ENCODE measurements at places on chromosomes 3 and 15.

DNA sequence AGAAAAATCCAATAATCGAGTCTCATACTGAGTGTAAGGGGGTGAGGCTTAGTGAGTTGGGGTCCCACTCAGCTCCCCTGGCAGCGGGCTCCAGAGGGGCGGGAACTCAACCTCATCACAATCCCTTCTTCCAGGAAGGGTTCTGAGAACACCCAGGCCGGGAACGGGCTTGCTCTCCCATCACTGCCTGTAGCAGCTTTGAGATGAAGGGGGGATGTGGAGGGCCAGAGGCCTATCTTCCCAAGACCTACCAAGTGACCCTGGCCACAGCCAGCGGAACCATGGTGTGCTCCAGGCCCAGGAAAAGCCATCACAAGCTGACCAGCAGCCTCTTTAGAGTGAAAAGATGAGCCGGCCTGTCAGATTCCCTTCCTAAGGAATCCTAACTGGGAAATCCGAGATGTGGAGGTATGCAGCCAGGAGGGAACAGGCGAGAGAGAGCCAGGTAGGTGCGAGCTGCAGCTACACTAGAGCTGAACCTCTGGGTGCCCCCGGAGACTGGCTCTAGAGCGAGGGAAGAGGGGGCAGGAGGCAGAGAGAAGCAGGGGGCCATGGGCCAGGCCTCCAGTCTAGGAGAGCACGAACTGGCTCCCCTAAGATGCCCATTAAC is 18.5 kb downstream of the GRAMD2A start:
- no peak for DNase-seq

GRCh38 chr15:87744815-87745214 is 511.7 kb downstream of the NTRK3 start:
- DNase-seq, result no peak

- no peak for DNase-seq
Measured at GRCh38 chr3:148863297-148863696, 1.8 kb upstream of the CPA3 start.

GRCh38 chr3:26081166-26081565 is 291.3 kb downstream of the OXSM start:
- no peak for DNase-seq

- no peak for DNase-seq
Measured at GRCh38 chr15:70530503-70530902, 232.9 kb downstream of the UACA start.

DNA sequence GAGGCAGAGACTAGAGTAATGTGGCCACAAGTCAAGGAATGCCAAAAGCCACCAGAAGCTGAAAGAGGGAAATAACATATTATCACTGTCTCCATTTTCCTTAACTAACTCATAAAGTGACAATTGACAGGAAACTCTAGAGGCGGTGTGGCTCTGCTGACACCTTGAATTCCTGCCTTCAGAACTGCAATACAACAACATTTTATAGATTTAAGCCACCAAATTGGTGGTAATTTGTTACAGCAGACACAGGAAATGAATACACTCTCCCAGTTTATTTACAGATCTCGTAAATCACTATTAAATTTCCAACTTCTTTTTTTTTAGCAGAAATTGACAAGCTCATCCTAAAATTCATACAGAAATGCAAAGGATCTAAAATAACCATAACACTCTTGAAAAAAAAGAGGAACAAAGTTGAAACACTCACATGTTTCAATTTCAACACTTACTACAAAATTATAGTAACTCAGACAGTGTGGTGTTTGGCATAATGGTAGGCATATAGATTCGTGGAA is 449.9 kb downstream of the OTOL1 start:
- no peak for DNase-seq

DNA sequence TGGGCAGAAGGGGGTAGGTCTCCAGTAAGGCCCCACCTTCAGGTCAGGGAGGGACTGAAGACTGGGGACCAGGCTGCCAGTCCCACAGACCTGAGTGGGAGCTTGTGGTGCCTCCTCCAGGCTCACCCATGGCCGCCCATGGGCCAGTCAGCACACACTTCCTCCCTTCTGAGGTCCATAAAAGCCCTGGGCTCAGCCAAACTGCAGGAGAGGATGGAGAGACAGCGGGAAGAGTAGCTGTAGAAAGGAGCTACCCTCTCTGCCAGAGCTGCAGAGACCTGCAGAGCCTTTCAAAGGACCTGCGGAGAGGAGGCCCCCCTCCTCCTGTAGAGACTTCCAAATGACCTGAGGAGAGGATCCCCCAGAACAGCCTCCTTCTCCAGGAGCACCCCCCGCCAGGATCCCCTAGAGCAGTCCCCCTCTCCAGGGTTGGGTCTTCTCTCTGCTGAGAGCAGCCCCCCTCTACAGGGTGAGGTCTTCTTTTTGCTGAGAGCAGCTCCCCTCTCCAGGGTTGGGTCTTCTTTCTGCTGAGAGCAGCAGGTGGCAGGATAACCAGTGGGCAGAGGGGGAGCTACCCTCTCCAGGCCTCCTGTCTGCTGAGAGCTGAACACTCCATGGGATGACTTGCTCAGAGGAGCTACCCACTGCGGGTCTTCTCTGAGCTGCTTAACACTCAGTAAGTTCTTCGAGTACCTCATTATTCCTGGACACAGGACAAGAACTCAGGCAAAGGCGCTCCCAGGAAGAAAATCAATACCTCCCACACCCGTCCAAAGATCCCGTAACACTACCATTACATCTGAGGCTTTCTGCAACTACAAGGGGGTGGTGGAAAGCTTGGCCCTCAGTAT is 5.0 kb upstream of the SKIC8 start:
- no peak for DNase-seq

DNA sequence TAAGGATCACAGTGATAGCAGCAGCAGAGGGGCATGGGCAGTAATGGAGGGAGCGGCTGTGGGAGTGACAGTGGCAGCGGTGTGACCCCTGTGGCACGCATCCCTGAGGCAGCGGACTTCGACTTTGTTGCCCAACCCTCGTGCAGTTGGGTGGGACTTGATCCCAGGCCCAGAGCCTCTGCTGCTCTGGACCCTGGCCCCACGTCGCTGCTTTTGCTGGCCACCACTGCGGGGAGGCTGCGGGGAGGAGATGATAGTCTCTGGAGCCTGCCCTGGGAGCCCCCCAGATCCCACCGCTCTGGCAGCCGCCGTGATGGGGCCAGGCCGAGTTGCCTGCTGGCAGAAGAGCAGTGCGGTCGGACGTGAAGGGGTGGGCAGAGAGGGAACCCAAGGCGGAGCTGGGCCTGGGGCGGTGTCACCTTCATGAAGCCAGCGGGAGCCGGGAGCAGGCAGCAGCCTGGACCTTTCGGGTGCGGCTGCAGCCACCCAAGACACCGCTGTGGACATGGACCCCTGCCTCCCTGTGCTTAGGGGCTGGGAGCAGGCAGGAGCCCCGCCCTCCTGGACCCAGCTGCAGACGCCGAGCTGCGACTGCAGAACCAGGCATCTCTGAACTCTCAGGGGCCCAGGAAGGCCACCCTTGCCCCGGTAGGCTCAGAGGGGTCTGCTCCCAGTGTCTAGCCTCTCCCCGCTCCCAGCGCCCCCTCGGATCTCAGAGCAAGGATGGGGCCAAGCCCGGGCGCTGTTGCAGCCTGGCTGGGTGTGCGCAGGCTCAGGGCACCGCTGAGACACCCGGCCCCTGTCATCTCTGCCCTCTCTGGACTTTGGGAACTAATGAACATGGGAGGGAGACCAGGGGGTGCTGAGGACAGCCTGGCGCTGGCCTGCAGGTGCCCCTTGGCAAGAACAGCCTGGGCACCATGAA is 38.3 kb downstream of the COMMD2 start:
- DNase-seq, result no peak

- DNase-seq, result no peak
Measured at GRCh38 chr15:56492791-56493555, 28.0 kb upstream of the MNS1 start.

GRCh38 chr15:76967067-76967466 is 27.9 kb upstream of the PSTPIP1 start:
- no peak for DNase-seq

DNA sequence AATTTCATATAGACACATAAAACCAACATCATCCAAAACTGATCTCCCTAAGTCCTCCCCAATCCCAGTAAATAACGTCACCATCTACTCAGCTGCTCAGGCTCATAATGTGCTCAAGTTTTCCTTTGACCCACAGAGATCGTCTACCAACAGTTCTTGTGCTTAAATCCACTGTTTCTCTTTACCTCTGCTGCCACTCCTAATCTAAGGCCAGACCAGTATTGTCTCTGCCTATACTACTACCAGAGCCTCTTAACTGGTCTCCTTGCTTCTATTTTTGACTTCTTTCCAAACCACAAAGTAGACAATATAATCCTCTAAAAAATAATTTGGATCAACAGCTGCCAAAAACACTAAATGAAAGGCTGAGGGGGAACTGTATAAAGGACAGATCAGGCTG is 65.3 kb downstream of the CLASP2 start:
- DNase-seq, result no peak

DNA sequence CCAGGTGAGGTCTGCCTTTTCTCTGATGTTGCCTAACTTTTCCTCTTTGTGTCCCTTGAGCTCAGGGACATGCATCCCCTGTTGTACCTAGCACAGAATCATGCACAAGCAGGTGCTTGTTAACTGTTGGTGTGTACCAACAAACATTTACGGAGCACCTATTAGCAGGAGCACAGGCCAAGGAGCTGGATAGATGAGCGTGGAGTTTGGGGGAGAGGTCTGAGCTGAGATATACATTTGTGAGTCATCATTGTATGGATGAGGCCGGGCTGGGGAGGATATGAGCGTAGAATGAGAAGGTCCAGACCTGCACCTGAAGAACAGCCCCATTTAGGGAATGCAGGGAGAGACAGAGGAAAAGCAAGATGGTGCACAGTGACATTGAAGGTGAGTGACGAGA is 53.4 kb downstream of the SMAD3 start:
- DNase-seq, result no peak

DNA sequence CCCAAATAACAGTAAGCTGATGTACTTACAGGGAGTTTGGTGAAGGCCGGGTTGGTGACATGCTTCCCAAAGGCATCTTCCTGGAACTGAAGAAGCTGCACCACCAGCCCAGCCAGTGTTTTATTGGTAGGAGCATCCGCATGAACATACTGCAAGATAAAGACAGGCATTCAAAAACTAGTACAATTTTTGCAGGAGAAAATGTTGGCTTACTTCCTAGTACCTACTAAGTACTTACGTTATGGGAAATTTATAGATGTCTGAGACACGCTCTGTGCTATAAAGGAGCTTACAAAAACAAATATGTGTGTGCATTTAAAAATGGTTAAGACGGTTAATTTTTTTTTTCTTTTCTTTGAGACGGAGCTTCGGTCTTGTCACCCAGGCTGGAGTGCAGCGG is 8.9 kb downstream of the SMARCC1 start:
- no peak for DNase-seq

- no peak for DNase-seq
Measured at GRCh38 chr15:79037848-79038247, 52.7 kb downstream of the RASGRF1 start.

DNA sequence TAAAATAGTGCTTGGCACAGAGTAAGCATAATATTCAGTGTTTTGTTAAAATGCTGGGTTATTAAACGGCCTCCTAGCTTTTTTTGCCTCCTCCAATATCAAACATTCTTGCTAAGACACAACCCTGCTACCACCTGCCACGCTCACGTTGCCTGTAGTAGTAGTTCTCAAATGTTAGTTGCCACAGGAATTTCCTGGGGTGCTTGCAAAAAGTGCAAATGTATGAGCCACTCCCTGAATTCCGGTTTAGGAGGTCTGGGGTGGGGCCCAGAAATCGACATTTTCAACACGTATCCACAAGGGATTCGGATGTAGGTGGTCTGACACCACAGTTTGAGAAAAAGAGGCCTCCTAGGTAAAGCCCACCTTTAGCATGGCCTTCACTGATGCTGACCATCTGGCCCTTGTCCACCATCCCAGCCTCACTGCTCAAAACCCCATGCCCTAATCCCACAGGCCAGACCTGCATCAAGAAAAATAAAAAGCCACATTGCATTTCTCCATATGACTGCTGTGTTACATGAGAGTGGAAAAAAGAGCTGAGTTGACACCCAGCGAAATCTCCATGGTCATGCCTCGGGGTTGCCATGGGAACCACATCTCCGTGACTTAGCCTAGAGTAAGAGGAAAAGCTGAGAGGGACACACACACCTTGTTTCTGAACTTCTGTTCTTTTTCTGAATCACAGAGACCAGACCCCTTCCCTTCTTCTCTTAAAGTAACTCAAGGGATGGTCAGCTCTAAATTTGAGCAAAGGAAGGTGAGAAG is 116.4 kb upstream of the HES1 start:
- no peak for DNase-seq

DNA sequence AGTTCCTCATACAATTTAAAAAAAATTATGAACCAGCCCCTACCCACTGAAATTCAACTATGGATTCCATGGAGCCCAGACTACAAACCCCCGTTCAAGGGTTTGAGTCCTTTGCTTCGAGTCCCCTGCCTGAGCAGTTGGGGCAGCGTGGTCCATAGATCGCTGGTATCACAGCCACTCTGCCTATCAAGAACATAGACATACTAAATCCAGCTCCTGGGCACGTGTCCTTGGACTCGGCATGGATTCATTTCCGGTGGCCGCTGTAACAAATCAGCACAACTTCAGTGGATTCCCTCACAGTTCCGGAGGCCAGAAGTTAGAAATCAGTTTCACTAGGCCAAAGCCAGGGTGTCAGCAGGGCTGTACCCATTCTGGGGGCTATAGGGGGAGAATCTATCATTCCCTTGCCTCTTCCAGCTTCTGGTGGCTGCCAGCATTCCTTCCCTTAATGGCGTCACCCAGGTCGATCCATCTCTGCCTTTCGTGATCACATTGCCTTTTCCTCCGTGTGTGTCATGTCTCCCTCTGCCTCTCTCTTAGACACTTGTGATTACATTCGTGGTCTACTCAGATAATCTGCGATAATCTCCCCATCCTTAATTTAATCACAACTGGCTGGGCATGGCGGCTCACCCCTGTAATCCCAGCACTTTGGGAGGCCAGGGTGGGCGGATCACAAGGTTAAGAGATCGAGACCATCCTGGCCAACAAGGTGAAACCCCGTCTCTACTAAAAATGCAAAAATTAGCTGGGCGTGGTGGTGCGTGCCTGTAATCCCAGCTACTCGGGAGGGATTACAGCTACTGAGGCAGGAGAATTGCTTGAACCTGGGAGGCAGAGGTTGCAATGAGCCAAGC is 4.6 kb upstream of the TMEM44 start:
- no peak for DNase-seq

DNA sequence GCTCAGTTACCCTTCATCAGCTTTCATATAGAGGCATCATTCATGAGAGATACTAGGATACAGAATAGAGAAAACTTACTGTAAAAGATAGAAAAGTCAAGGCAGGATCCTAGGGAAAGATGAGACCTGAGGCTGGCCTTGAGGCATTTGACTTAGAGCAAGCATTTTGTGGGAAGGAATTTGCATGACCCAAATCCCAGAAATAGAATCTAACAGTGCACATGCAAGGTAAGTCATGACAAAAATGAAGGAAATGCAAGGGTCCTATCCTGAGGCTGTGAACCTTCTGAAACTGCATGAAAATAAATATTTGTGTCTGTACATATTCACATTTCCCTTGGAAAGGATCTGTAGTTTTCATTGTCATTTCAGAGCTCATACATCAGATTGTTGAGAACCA is 122.3 kb downstream of the HCN4 start:
- DNase-seq, result no peak

DNA sequence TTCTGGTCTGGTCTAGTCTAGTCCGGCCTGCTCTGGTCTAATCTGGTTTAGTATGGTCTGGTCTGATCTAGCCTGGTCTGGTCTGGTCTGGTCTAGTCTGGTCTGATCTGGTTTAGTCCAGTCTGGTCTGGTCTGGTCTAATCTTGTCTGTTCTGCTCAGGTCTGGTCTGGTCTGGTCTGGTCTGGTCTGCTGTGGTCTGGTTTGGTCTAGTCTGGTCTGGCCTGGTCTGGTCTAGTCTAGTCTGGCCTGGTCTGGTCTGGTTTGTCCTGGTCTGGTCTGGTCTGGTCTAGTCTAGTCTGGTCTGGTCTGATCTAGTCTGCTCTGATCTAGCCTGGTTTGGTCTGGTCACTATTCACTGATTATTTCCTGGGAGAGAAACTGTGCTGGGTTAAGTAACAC is 84.1 kb upstream of the PRR23E start:
- no peak for DNase-seq

Measured in Calu3 (cell line).